ENCODE measurements at places on chromosomes 11 and 22. TPM values are rescaled to one million over a fixed set of nuclear protein-coding genes. Genes with fewer than 3 reads are reported as not detected.

DNA sequence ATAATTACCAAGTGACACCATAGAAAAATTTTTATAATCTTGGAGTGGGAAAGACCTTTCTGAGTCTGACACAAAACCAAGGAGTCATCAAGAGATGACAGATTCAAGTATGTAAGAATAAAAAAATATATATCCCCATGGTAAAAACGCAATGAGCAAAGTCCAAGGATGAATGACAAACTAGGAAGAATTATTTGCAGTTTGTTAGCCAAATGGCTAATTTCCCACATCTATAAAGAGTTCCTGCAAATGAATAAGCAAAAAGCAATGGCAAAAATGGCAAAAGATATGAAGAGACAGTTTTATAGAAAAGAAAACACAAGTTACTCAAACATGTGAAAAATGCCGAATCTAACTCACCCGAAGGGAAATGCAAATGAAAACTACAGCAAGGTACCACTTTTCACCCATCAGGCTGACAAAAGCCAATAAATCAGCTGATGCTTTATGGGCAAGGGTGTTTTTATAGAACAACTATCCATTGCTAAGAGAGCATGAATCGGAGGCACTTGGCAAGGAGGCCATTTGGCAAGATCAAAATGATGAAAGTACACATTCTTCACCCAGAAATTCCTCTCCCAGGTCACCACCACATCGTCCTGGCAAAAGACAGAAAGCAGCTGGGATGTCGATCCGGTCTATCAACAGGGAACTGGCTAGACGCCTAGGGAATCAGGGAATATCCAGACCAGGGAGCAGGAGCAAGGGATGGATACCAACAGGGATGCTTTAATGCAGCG, 21.1 kb upstream of the KLHL35 start:
- DNase-seq = no peak

- peak; percentile 20 for DNase-seq
These were observed 43.3 kb downstream of the USP35 start for GRCh38 chr11:78231962-78232501.

DNA sequence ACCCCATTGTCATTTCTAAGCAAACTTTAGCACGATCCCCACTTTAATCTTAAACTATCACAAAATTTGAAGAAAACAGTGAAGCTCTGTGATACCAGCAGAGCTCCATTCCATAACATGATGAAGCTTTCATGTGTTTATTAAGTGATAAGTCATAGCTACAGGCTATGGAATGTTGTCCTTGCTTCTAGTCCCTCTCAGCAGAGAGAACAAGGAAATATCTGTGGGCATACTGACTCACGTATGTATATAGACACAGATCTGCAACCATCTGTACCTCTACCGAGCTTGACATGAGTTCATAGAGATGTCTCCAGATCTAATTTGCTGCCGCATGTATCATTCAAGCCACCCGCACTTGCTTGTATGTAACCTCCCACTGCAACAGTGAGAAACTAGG, 588.9 kb downstream of the ETS1 start:
- DNase-seq = no peak

GRCh38 chr11:65712633-65713076, 603 bp downstream of the KAT5 start:
- no peak for DNase-seq

DNA sequence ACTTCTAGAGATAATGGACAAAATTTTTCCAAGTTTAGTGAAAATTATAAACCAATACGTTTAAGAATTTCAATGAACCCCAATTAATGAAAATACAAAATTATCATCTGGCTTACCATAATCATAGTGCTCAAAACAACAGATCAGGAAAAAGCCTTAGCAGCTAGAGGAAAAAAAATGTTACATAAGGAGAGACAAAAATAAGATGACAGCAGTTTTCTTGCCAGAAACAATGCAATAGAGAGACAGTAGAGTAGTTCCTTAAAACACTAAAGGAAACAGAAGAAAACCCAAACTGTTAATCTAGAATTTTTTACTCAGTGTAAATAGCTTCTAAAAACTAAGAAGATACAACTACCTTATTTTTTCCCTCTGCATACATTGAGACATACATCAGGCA, 341.7 kb upstream of the CHORDC1 start:
- no peak for DNase-seq

- DNase-seq = no peak
These were observed 2.1 kb upstream of the CARD10 start for GRCh38 chr22:37521236-37521739.

DNA sequence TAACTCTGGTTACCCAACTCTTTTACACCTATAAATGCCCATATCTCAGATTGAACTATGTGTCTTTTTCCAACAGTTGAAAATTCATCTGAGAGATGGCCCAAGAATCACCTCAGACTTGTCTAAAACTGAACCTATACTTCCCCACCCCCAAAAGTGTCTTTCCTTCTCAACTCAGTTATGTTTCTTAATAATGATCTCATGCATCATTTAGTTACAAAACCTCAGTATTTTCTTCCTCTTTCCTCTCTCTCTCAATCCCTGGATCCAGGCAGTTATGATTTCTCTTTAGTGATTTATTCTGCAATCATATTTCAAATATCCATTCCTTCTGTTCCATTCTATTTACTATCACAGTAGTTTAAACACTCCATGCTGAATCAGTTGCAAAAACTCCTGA, 32.3 kb upstream of the ADSL start:
- no peak for DNase-seq

Gene CD6
- total RNA-seq = not detected

Gene HBD
- total RNA-seq = not detected

- DNase-seq = peak; percentile 48
These were observed 182.6 kb downstream of the TRPC6 start for GRCh38 chr11:101401245-101401644.

GRCh38 chr22:29483254-29483653, 3.2 kb downstream of the NEFH start:
- no peak for DNase-seq

Measured in HT1080 (cell line).